ENCODE measurements at places on chromosomes 7 and 10.

DNA sequence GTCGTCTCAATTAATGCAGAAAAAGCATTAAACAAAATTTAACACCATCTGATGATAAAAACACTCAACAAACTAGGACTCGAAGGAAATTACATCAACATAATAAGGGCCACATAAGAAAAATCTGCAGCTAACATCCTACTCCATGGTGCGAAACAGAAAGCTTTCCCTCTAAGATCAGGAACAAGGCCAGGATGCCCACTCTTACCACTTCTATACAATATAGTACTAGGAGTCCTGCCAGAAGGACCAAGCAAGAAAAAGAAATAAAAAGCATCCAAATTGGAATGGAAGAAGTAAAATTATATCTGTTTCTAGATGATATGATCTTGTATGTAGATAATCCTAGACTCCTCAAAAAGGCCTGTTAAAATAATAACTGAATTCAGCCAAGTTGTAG lies 143.8 kb upstream of the GPR22 start:
- no peak for DNase-seq

GRCh38 chr10:118042336-118042735 lies 4.4 kb downstream of the RAB11FIP2 start:
- DNase-seq, result no peak

DNA sequence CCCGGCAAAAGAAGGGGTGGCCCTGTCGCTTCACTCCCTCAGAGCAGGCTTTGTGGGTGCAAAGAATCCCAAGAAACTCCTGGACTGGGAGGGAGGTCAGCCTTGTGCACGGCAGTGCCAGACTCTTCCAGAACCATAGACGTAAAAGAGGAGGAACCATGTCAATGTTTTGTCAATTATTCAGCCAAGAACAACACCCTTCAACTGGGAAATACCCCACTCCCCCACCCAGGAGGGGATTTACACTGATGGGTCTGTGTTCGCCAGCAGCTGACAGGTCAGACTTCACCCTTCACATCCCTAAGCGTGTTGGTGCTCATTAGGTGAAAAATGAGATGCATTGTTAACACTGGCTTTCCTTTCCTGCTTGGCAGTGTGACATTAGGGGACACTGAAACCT lies 116.8 kb upstream of the BMPER start:
- DNase-seq, result no peak

DNA sequence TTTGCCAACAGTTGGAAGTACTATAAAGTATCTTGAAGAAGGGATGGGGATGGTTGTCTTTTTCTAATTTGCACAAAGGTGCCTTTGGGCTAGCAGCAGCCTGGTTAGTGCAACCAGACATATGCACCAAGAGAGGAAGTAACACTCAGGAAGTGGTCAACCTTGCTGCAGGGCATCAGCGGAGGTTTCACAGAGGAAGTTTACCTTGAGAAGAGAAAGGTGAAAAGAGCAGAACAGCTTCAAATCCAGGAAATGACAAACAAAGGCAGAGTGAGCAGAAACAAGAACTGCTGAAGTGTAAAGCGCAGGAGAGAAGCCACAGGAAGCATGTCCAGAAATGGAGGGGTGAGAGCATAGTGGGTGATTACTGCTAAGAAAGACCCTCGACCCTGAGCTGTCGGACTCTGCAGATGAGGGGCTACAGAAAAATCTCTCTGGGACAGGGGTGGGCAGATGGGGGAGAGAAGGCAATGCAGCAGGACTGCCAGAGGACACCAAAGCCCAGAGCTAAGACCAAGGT lies 66.9 kb downstream of the STK17A start:
- peak; percentile 29 for DNase-seq

DNA sequence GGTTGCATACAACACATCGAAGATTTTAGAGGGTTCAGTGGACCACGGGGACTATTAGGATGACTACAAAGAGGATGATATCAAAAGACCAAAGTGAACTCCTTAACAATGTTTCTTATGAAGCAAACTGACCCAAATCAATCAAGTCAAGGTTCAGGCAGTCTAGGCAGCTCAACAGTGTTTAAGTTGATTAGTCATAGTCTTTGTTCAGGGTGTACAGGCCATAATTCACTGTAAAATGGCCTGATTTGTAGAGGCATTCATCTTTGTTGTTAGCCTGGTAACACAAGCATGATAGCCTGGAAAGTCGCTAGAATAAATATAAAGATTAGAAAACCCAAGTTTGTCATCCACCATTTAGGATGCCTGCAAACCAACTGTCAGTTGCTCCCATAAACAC lies 32.6 kb downstream of the ANTXRL start:
- no peak for DNase-seq

- no peak for DNase-seq
Observed at GRCh38 chr7:30831227-30831626, 60.0 kb downstream of the MINDY4 start.

DNA sequence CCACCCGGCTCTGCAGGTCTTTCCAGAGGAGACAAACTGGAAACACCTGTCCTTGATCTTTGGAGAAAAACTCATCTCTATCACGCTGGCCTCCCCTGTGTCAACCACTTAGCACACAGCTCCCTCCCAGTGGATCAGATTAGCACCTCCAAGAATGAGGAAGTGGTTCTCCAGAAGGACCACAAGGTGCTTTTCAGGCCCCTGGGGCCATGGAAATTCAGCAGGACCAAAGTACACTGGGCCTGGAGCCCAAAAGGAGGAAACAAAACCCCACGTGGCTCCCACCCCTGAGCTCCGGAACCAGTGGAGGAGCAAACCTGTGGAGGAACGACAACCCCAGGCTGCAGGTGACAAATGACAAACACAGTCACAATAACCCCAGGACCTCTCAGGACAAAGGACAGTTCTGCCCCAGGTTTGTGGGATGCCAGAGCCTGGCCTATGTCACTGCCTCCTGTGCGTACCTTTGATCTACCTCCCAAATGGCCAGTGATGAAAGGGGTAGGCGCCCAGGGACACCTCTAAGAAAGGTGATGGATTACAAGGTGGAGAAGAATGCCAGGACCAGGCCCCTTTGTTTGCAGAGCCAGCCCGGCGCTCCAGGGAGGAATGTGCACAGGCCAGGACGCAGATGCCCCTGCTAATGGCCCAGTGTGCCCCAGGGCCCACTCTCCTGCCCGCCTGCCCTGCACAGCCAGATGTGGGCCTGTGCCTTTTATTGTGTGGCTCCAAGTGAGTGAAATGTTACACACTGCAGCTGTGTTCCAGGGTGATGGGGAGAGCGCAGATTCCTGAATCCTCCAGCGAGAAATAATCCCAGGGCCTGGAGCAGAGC lies 5.7 kb downstream of the TNS3 start:
- DNase-seq, result no peak

DNA sequence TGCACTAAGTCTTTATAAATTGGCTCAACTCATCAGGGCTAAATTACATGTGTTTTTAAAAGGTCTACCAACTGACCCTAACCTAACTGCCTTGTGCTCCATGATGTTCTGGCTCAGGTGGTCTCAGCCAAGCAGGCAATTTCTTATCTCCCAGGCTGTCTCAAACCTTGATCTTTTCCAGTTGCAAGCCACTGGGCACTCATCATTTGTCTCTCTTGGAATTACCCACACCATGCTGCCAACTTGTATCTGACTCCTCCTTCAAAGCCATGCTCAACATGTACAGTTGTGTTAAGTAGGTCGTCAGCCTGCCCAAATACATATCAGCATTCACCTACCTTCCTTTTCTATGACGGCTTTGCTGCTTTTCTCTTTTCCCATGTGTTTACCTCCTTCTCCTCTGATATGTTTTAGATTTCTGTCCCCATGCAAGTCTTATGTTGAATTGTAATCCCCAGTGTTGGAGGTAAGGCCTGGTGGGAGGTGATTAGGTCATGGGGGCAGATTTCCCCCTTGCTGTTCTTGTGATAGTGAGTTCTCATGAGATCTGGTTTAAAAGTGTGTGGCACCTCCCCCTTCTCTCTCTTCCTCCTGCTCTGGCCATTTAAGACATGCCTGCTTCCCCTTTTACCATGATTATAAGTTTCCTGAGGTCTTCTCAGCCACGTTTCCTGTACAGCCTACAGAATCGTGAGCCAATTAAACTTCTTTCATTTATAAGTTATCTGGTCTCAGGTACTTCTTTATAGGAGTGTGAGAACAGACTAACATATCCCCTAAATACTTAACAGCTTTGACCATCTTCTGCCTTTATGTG lies 130.0 kb downstream of the ELAPOR2 start:
- no peak for DNase-seq

DNA sequence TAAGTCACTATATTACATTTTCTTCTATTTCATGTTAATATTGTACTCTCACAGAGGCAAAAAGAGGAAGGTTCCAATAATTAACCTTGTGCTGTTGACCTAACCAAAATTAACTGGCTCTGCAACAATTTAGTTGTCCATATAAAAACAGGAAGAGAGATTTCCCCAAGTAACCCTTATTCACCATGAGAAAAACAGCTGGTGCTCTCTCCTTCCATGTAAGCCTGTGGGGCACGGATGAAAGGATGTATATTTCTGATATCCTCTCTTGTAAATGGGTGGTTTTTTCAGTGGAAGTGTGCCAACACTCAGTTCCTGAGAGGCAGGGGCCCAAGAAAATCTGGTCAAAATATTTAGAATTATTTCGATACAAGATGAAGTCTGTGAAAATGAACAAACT lies 358.1 kb downstream of the CRPPA start:
- no peak for DNase-seq

- no peak for DNase-seq
Observed at GRCh38 chr10:99531696-99532593, 797 bp upstream of the NKX2-3 start.

- DNase-seq, result no peak
Observed at GRCh38 chr10:103731609-103732270, 123.6 kb downstream of the SH3PXD2A start.

DNA sequence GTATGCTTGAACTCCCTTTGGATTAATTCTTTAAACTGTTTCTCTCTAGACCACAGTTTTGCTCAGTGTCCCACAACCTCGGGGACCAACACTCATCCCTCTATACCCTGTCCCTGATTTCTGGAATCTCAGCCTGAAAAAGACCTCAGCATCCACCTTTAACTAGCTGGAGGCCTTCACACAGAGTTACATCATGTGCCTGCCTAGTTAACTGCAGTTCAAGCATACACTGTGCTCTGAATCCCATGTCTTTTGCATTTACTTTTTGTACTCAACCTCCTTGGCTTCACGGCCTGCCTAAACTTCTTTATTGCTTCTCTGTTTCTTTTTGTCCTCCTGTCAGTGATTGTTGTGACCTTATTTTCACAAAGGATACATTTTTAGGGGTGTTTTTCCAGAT lies 66.7 kb downstream of the PRKG1 start:
- DNase-seq, result no peak

DNA sequence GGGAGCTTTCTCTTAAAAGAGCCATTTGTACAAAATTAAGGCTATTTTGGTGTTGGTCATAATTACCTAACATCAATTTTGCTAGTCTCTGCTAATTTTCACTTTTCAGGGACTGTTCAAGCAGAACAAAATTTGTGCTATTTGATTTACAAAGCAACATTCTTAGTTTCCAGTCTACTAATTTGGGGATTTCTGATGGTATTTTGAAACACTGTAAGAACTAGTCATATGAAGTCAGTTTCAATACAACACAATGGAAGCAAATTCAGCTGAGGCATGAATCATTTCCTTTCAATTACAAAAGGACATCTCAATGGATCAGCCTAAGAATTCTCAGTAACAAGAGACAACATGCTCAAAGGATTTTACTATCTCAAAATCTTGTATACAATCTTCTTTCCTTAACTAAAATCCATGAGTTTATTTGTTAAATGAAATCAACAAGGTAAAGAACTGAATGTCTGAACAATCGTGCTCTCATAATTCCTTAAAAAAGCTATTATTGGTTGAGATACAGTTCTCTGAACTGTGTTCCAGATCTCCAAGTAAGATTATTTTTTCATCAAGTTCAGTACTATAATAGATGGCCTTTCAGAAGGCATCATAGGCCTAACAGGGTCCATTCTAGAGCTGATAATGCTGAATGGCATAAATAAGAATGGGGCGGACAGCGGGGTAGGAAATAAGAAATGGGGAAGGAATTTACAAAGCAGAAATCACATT lies 144.6 kb downstream of the NRCAM start:
- DNase-seq, result no peak

DNA sequence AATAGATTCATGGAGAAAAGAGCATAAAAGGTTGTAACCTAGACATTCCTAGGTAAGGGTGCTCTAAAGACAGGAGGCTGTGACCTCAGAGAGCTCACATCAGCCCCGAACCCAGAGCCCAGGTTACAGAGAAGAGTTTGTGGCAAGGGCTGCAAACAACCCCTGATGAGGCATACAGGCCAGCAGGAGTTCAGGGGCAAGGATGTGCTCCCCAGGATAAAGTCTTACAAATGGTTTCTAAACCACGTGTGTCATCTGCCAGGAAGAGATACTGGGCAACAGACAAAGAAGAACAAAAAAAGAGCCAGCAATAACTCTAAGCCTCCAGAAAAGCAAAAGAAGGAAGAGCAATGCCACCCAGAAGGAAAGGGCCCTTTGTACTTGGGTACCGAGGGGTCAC lies 27.7 kb downstream of the NCAPG2 start:
- no peak for DNase-seq

DNA sequence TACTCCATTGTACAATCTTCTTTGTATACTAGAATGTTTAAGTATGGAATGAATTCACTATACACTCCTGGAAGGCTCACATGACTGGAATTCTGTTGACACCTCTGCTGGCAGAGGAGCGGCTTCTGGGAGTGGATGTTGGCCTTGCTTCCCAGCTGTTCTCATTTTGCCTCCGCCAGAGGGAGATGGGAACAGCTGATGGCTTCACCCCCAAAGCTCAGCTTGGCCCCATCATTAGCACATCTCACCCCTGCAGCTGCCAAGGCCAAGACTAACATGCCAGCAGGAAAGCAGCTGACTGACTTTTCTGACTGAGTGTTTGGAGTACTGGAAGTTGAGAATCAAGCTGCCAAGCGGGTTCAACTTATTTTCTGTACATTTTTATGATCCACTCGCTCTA lies 15.1 kb downstream of the ADAM12 start:
- DNase-seq, result no peak

GRCh38 chr10:98340261-98340939 lies 72.4 kb upstream of the LOXL4 start:
- DNase-seq, result no peak

- no peak for DNase-seq
Observed at GRCh38 chr7:91031757-91032156, 232.5 kb upstream of the FZD1 start.

DNA sequence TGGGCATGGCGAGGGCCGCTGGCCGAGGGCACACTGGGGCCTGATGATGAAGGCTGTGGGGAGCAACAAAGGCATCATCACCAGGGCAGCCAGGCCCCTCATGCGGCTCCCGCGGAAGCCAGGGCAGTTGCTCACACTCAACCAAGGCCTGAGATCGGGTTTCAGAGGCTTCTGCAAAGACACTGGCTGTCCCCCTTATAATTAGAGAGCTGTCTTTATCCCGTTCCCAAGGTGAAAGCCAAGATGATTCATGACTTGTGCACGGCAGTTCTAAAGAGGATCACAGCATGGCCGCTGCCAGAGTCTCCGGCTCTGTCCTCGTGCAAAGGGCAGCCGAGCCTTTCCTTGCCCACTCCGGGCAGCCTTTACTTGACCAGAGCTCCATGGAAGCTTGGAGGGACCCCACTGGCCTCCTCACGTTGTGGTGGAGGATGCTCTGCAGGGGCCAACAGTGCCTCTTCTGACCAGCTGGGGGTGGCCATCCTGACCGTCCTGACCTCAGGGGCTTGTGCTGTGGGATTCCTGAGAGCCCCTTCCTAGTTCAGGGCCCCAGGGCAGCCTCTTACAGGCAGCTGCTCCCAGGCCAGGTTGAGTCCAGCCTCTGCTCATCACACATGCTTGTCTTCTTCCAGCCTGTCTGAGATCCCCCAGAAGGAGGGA lies 82.3 kb downstream of the PRKAG2 start:
- DNase-seq, result no peak

- no peak for DNase-seq
Observed at GRCh38 chr10:133445751-133446708, 7.7 kb upstream of the SCART1 start.
